ENCODE measurements at places on chromosomes 3 and 15.

DNA sequence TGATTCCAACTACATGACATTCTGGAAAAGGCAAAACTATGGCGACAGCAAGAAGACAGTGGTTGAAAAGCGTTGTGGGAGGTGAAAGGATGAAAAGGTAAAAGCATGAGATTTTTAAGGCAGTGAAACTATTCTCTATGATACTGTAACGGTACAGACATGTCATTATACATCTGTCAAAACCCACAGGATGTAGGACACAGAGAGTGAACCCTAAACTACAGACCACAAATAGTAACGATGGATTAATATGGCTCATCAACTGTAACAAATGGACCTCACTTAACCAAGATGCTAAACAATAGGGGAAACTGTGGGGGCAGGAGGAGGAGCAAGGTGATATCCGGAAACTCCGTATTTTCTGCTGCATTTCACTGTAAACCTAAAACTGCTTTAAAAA is 39.1 kb downstream of the MYO9A start:
- no peak for DNase-seq

GRCh38 chr15:43877371-43877770 is 50.6 kb downstream of the WDR76 start:
- DNase-seq: no peak

- no peak for DNase-seq
These were observed 227.4 kb upstream of the DCBLD2 start for GRCh38 chr3:99128725-99129505.

DNA sequence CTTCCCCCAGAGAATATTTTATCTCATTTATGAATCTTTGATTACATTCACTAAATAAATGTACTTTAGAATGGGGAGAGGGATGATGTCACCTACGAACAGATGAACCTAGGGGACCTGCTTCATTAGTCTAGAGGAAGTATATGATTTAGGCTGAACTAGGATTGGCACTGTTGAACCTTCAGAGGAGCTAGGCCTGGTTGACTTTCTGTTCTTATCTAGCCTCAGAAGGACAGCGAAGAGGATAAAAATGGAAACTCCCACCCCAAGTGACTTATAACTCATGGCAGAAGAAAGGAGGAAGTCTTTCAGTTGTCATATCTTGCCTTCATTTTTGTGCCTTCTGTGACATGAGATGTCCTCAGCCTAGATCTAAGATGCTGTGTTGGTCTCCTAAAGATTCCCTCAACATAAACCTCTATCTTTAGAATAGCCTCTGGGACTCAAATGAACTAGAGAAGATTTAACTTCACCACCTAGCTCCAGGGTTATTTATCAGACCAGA is 42.6 kb downstream of the POLG start:
- DNase-seq: no peak

DNA sequence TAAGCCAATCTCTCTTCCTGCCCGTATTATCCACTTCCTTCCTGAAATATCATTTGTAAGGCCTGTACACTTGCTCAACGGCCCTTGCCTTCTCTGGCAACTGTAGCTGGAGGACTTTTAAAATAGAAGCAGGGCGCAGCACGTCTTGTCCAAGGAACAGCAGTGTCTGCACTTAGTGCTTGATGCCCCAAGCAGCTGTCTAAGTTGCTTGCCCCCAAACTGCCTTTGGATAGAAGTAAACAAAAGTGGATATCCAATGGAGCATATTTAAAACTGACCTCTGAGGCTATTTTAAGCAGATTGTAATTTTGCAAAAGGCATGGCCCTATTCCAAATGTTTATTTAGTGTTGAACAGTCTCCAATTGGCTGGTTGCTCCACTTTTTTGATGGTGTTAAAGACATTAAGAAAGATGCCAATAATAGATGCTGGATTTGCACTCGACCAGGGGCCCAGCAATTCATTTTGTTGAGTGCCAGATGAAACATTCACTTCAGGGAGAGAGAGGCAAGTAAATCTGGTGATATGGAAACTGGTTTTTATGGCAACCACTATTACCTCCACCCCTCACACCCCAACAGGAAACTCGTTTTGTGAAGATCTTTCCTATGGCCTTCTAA is 526.8 kb upstream of the TBL1XR1 start:
- no peak for DNase-seq

- no peak for DNase-seq
These were observed 691.1 kb downstream of the DIPK2A start for GRCh38 chr3:144662729-144663128.

- DNase-seq: no peak
These were observed 147.5 kb downstream of the FILIP1L start for GRCh38 chr3:99966662-99967416.

DNA sequence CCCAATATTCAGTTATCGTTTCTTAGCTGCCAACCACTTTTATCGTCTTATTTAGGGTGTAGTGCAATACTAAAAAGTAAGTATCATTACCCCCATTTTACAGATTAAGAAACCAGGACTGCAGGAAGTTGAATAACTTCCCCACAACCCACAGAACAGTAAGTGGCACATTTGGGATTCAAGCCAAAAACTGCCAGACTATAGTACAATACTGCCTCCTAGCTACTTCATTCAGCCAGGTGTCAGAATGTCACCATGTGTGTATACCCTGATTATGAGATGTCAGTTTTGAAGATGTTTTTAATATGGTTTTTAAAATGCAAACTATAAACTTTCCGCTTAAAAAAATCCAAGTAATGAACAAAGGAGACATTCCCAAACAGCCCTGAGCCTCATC is 74.2 kb upstream of the PROK2 start:
- DNase-seq: peak; percentile 3

DNA sequence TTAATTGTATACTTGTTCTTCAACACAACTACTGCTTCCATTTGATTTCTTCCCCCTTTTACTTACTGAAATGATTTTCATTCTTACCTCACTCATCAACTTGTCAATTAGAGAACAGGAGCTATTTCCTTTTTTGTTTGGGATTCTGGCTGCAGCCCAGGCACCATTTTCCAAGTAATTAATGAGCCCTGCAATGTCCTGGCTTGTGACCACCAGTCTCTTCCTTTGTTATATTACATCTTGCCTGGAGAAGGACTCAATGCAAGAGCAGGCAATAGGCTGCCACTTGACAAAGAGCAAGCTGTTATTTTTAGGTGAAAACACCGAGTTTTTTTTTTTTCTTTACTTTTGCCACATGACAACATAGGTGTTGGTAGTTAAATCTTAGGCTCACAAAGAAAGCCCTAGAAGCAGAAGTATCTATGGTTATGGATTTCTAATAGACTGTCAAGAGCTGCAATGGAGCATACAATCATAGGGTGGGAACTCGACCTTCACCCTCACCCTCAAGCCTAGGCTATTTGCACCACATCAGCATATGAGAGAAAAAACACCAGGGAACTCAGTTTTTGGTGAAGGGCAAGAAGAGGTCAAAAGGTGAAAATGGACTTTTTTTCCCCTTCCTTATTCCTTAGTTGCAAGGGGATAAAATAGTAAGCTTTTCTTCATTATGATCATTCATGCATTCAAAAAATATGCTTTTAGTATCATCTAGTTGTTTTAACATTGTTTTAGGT is 114.9 kb downstream of the TNIK start:
- no peak for DNase-seq

DNA sequence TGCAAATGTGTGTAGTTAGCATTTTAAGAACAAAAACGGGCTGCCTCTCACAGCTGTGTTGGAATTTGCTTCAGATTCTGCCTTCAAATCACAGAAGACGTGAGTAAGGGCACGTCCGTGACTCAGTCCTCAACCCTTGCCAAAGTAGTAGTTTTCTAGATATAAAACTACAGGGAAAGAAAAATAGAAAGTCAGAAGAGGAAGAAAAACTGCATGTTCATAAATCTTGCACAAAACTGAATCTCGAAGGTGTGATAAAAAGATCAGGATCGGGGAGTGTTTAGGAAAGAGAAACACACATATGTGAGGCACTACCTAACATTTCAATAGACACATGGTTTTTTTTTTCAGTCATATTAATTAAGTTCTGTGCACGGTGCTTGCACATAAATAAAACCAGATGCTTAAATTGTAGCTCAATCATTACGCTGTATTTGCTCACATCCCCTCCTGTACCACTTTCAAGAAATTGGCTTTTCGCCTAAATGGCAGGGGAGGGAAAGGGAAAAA is 71.7 kb downstream of the P3H2 start:
- no peak for DNase-seq

- DNase-seq: no peak
These were observed 31.4 kb downstream of the NPTN start for GRCh38 chr15:73601451-73602445.

- DNase-seq: no peak
These were observed 4.2 kb downstream of the UBAP1L start for GRCh38 chr15:65110676-65111292.

DNA sequence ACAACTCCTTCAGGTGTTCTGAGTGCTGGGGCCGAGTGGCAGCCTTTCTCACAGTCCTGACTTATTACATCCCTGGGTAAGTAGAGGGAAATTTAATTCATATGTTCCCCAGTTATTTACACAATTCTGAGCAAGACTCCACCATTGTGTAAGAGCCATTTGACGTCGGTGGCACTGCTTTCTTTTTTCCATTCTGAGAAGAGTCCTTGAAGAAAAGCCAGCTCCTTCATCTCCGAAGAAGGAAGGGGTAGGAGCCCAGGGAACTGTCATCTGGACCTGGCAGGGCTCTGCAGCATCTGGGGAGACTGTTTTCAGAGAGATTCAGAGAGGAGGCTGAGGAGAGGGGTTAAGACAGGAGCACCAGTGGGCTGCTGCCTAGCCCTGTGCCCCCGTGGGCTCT is 22.6 kb upstream of the MASP1 start:
- DNase-seq: no peak

GRCh38 chr3:123120573-123120972 is 53.7 kb downstream of the PDIA5 start:
- DNase-seq: no peak

GRCh38 chr15:88018869-88019641 is 237.5 kb downstream of the NTRK3 start:
- DNase-seq: no peak

GRCh38 chr3:10470120-10471053 is 35.0 kb downstream of the ATP2B2 start:
- DNase-seq: no peak

DNA sequence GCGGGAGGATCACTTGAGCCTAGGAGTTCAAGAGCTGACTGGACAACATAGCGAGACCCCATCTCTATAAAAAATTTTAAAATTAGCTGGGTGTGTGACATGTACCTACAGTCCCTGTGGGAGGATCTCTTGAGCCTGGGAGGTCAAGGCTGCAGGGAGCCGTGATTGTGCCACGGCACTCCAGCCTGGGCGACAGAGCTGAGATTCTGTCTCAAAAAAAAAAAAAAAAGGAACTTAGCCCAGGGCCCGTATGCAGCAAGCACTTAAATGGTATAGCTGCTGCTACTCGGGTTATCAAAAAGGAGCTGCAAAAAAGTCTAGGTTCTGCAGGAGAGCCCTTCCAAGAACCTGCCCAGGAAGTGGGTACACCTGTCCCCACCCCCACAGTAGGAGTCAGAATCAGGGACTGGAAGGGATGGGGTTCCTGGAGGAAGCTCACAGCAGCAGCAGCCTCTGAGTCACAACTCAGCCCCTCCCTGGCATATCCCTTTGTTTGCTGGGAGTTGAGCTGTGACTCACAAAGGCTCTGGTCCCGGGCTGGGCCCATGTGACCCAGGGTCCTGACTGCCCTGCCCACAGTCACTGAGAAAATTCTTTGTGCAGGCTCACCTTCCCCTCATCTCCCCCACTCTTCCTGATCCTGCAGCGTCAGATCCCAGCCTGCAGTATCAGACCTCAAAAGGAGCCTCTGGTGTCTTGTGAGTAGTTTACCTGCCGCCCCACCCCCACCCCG is at the start of gene SPATA12:
SPATA12 (plus strand) TSS at position 576 of the 733 bp plus-strand sequence. CDS start 13,031 bp downstream, outside the sequence.
- DNase-seq: no peak

DNA sequence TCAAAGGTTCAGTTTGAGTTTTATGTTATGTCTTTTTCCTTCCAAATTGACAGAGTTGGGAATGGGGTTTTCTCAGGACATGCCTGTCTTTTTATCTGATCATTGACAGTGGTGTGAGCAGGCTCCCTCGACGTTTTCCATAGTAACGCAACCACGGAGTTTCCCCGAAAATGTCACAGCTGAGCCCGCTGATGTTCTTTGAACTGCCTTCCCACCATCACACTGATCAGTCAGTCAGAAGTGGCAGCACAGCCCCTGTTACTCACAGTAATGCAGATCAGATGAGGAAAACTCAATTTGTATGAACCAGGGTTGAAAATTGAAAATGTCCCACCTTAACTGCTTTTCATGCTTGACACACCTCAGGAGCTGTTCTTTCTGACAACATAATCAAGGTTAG is 210.4 kb downstream of the NECTIN3 start:
- DNase-seq: no peak

DNA sequence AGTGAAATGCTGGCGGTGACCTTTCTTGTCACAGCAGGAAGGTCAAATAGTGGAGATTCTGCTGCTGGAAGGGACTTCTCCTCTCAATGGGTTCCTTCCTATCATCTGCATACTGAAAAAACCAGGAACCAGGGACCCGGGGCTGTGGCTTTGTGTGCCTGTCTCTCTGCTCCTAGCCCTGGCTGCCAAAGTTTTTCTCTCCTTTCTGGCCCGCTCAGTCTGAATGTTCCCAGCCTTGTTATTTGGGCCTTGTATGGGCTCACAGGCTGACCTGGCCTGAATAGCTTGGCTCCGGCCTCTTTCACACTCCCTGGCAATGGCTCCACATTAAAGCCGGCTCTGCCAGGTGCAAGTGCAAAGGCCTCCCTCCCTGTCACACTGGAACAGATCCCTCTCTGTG is 94.7 kb downstream of the LRIG1 start:
- no peak for DNase-seq

- DNase-seq: no peak
These were observed 69.8 kb downstream of the TCF12 start for GRCh38 chr15:56988219-56988618.

- no peak for DNase-seq
These were observed 95.5 kb downstream of the DPH6 start for GRCh38 chr15:35450492-35450891.

- DNase-seq: no peak
These were observed 30.8 kb upstream of the BFSP2 start for GRCh38 chr3:133369068-133369440.

DNA sequence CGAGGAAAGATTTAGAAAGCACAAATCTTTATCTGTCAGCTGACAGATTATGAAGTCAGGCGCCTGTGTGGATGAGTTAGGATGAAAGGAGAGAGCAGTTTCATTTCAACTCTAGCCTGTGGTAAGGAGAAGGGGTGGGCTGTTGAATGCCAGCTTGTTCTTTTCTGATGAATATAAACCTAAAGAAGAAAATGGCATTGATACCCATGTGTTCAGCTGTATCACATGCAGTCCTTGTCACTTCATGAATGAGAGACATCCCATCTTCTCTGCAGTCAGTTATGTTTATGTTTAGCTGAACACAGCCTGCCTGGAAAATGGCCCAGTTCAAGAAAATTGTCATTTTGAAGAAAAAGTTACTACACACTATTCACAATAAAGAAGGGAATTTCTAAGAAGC is 345.7 kb upstream of the RBMS3 start:
- DNase-seq: no peak

GRCh38 chr15:94631608-94632007 is 400.2 kb downstream of the MCTP2 start:
- no peak for DNase-seq

DNA sequence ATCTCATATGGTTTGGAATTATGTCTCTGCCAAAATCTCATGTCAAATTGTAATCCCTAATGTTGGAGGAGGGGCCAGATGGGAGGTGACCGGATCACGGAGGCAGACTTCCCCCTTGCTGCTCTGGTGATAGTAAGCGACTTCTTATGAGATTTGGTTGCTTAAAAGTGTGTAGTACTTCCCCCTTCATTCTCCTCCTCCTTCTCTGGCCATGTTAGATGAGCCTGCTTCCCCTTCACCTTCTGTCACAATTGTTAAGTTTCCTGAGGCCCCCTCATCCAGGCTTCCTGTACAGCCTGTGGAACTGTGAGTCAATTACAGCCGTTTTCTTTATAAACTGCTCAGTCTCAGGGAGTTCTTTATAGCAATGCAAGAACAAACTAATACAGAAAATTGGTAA is 51.1 kb downstream of the NEDD4 start:
- DNase-seq: no peak
